ENCODE measurements at places on chromosomes 3 and 15.

- no peak for DNase-seq
Measured at GRCh38 chr15:45129651-45130129, at the start of the genes DUOX1 and DUOXA1. Gene DUOX1 (plus strand): TSS chr15:45129994. CDS start chr15:45131967, 1,973 bp downstream. Gene DUOXA1 (minus strand): TSS chr15:45129879. CDS start chr15:45123014, 6,865 bp downstream.

DNA sequence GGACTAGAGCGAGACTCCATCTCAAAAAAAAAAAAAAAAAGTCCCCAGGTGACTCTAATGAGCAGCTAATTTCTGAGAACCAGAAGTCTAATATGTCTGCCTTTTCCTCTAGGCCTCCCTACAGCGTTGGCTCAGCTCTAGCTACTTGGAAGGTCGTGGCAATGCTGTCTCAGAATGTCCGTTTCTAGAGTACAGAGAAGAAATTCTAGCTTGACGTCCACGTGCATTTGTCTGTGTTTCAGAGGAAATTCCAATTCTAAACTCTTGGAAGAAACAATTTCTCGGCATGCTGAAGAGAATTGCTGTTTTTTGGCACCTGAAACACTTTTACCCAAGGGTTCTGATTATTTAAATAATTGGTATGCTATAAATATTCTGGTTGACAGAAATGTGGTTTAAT, 78.8 kb downstream of the SOX2 start:
- DNase-seq, result no peak

- no peak for DNase-seq
Measured at GRCh38 chr3:38268522-38268921, 2.9 kb downstream of the SLC22A13 start.

- DNase-seq, result no peak
Measured at GRCh38 chr3:186935133-186935532, 4.8 kb downstream of the ST6GAL1 start.

DNA sequence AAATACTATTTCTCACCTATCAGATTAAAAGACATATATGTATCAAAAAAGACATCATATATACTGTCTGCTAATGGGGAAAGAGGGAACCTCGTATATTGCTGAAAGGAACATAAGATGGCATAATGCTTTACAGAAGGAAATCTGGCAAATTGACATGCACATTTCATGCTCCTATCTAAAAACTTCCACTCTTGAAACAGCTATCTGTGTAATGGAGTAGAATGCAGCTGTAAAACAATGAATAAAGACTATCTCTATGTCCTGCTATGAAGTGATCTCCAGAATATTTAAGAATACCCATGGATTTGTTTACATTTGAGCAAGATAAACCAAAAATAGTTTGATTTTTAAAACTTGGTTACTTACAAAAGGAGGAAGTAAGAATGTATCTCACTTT, 107.4 kb downstream of the TBL1XR1 start:
- DNase-seq, result no peak
